ENCODE measurements at places on chromosomes 4 and X. TPM values are rescaled to one million over a fixed set of nuclear protein-coding genes. Genes with fewer than 3 reads are reported as not detected.

- H3K4me3 ChIP-seq, result peak overlapping the region; percentile 30
- no peak overlapping the region for H3K27ac ChIP-seq
- H3K36me3 ChIP-seq, result no peaks in the 10 kb centered on the region
- no peak for DNase-seq
Measured at GRCh38 chrX:18886005-18886343, 97.9 kb downstream of the PHKA2 start.

DNA sequence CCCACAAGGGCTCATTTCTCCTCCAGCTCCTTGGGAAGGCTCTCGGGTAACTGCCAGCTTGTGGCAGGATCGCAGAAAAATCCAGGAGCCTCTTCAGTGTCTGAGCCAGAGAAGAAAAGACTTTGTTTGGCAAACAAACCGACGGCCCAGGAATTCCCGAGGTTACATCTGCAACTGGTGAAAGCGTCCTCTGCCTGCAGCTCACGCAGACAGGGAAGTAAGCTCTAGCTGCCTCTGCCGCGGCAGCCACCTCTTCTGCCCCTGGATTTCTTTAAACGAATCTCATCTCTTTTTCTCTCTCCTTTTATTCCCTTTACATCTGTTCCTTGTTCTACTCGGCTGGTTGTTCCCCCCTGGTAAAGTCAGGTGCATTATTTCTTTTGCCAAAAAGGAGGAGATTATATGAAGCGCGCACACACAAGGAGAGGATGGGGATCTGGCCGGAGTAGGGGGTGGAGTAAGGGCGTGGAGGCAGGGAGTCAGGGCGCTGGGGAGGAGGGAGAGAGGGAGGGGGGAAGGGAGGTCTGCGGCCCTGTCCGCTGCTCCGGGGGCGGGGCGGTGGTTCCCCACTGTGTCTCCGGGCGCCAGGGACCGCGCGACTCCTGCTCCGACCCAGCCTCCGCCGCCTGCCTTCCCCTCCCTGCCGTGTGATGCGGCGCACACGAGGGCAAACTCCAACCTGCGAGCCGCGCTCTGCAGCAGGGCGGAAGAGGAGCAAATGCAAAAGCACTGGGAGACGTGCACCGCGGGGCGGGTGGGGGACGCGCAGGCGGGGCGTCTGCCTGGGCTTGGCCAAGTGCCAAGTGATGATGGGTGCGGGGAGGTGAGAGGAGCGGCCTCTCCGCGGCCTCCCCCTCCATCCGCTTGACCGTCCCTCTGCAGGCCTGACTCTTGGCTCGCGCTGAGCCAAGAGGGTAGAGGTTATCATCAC lies at the start of gene DCHS2:
Gene DCHS2, minus strand, starts transcription at position 459 of the 931 bp plus-strand sequence. Its CDS starts 444 bp downstream, at position 15.
- DNase-seq, result peak; percentile 6
- no peaks in the 10 kb centered on the region for H3K36me3 ChIP-seq
- peaks cover 18% of the 10 kb centered on the region for H3K27me3 ChIP-seq

SLC2A9 gene
- not detected for total RNA-seq

ASMT gene
- not detected for total RNA-seq

All from SJSA1 (cell line).